Stimulated activated CD8-positive, alpha-beta memory T cell treated with anti-CD3 and anti-CD28 coated beads, Interleukin-4, amount 100 ng/mL, for 1 hour (primary cell): ENCODE measurements at places on chromosomes 2 and 18.

- DNase-seq, result no peak
These were observed 221.2 kb downstream of the PIEZO2 start for GRCh38 chr18:10928011-10928771.

- DNase-seq, result no peak
These were observed 88.0 kb downstream of the ACTR3 start for GRCh38 chr2:113977660-113978523.

DNA sequence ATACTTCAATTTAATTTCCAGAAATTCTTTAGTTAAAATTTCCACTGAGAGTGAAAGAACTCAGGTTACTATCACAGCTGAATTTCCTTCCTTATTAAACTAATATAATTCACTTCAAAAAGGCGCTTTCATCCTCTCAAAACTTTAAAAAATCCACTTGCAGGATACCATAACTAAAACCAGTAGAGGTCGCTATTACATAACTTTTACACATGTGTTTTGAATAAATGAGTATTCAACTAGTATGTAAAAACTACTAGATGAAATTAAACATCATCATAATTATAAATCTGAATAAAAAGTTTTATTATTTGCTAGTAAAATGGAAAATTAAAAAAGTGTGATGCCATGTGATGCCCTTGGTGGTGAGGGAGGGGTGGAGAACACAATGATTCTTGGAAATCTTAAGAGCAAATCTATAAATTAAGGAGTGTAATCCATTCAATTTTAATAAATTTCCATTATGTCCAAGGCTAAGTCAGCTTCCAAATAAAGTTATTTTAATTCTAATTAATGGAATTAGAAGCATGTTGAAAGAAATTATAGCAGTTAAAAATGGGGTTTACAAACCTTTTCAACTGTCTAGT is 61.4 kb downstream of the SOS1 start:
- no peak for DNase-seq

- no peak for DNase-seq
These were observed at the start of gene PIEZO2 for GRCh38 chr18:11149441-11150270. TSS of gene PIEZO2 (minus strand) at chr18:11149569. CDS start at chr18:11148588, 981 bp downstream.

DNA sequence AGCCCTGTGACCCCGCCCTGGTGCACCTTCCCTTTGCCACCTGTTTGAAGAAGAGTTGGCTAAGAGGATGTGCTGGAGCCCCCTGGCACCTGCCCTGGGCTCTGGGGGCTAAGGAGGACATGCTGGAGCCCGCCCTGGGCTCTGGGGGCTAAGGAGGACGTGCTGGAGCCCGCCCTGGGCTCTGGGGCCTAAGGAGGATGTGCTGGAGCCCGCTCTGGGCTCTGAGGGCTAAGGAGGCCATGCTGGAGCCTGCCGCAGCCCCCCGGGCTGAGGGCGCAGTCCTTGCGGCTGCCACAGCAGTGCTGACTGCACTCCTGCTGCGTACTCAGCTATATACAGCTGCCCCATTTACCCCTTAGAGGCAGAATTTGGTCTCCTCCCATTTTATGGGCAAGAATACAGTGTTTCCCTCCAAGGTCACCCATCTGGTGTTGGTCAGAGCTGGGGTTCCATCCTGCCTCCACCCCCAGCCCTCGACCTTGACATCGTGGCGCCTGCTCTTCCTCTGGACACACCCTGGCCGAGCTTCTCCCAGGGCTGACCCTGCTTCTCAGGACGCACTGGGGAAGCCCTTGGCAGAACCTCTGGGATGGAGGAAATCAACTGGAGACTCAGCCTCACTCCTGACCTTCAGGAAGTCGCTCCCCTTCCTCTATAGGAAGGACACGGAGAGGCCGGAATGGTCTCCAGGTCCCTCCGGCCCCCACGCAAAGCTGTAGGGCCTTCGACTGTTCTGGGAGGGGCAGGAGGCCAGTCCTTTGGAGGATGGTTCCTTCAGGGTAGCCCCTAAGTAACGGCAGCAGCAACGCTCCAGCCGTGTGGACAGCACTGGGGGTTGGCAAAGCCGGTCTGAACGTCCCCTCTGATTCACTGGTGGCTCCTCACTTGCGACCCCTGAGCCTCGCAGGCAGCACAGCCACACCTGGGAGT is 65.0 kb upstream of the HPCAL1 start:
- no peak for DNase-seq

DNA sequence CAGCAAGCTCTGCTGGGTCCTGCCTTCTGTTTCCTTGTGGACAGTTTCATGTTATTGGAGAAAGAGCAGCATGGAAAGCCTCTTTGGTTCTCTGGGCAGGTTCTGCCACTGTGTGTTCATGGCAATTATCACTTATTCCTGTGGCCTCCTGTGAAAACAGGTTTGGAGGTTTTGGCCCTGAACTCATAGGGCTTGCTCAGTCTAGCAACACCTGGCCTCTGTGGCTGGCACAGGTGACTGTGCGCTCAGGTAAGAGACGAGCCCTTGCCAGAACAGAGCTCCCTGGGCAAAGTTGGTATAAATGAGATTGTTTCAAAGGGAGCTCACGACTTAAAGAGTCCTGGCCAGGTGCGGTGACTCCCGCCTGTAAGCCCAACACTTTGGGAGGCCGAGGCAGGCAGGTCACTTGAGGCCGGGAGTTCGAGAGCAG is 5.7 kb downstream of the CEP68 start:
- no peak for DNase-seq

- no peak for DNase-seq
These were observed 3.1 kb downstream of the GYPC start for GRCh38 chr2:126658905-126659561.

GRCh38 chr2:178188466-178188865 is 5.8 kb upstream of the OSBPL6 start:
- no peak for DNase-seq

GRCh38 chr2:74693668-74694067 is 39.6 kb downstream of the SEMA4F start:
- no peak for DNase-seq

- no peak for DNase-seq
These were observed 79.2 kb downstream of the KLHL29 start for GRCh38 chr2:23464156-23464555.

- no peak for DNase-seq
These were observed 56.9 kb upstream of the SPRED2 start for GRCh38 chr2:65489269-65489668.

- no peak for DNase-seq
These were observed 105.6 kb downstream of the CRIM1 start for GRCh38 chr2:36461039-36461681.

DNA sequence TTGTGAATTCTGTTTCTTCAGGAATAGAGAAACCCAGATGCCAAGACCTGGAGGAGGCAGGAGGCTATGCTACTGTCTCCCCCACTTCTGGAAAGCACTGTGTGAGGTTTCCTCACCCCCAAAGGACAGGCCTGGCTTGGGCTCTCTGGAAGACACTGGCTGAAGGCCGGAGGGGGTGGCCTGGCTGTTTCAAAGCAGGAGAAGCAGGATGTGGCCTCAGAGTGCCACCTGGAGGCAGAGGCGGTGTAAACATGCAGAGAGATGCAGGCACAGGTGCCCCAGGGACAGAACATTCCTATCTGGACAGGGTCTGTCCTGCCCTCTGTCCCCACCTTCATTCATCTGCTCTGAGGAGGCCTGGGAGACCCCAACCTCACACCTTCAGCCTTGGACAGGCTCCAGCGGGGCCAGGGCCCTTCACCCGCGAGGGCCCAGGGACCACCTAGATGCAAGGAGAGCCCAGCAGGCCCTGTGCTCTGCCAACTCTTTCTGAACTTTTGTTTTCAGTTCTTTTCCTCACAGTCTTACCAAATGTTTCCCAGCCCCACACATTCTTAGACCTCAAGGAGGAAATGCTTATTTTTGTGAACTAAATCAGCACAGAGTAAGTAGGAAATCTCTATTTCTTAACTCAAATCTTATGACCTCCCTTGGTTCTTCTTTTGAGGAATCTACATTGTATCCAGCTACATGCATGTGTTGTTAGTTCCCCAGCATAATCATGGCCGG is 79.2 kb downstream of the LONRF2 start:
- DNase-seq, result no peak

- no peak for DNase-seq
These were observed 62.9 kb upstream of the BZW1 start for GRCh38 chr2:200748779-200749178.

DNA sequence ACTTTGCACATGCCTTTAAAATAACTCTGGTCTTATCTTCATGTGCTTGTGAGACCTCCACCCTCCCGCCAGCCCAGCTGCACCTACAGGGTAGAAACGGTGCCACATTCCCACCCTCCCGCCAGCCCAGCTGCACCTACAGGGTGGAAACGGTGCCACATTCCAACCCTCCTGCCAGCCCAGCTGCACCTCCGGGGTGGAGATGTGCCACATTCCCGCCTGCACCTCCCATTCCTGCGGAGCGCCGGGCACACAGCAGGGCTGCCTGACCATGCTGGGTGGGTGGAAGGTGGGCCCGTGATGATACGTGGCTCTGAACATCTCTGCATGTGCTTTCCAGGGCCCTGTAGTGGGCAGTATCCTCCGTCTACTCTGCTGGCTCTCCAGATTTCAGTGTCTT is 243.7 kb upstream of the PXDN start:
- no peak for DNase-seq

DNA sequence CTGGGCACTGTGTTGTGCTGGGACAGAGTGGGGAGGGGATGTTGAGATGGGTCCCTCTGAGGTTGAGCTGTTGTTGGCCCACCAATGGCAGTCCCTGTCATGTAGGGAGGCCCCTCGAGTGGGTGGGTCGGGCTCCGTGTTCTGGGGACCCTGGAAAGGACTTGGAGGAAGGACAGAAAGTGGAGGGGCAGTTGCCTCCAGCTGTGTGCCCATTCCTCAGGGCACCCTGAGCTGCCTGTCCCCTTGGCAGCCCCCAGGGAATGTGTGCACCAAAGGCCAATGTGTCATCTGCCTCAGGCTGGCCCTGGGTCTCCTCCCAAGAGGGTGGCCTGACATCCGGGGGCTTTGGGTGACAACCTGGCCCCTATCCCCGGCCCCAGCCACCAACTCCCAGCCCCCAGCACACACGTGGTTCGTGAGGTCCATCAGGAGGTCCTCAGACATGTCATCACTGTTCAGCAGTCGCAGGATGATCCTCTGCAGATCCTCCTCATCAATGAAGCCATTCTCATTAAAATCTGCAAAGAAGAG is 57.7 kb downstream of the CIB4 start:
- DNase-seq, result no peak

DNA sequence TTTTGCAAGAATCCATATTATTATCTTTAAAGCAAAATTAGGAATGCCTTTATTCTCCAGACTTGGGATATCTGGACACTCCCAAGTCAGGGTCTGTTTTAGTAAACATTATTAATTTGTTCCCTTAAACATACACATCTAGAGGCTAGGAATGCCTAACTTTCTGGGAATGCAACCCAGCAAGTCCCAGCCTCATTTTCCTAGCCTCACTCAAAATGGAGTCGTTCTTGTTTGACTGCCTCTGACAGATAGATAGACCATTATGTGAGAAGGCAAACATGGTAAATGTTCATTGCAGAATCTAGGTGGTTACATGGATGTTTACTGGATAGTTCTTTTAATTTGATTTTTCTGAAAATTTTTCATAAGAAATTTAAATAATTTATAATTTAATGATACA is 270.1 kb upstream of the STON1 start:
- no peak for DNase-seq

GRCh38 chr18:59229701-59230443 is 9.9 kb downstream of the GRP start:
- DNase-seq, result no peak

DNA sequence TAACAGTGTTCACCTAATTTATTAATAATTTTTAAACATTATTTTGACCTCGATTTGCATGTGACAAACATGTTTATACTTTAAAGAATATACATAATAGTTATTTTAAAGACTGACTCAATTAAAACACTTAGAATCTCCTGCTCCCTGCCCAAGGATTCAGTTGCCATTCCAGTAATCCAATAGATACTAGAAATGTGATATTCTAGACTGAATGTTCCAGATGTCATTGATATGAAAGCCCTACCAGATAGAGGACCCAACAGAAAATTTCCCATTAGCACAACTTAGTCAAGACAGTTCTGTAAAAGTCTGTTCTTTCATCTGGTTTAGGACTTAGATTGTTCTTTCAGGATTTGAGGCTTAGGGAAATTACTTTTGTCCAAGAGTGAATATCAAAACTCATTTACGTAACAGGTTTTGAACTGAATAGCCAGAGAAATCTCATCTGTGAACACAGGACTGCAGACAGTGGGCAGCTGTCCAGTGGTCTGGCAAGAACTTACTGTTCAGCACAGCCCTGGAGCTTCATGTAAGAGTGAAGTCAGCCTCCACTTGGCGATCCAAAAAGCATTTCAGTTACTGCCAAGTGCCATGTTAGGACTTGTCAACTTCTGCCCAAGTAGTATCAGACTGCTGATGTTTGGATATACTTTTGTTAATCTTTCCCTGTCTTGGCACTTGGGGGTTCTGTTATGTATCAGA is 77.5 kb downstream of the OSBPL6 start:
- DNase-seq, result no peak

- DNase-seq, result no peak
These were observed 196.8 kb downstream of the GLI2 start for GRCh38 chr2:120932472-120932871.

DNA sequence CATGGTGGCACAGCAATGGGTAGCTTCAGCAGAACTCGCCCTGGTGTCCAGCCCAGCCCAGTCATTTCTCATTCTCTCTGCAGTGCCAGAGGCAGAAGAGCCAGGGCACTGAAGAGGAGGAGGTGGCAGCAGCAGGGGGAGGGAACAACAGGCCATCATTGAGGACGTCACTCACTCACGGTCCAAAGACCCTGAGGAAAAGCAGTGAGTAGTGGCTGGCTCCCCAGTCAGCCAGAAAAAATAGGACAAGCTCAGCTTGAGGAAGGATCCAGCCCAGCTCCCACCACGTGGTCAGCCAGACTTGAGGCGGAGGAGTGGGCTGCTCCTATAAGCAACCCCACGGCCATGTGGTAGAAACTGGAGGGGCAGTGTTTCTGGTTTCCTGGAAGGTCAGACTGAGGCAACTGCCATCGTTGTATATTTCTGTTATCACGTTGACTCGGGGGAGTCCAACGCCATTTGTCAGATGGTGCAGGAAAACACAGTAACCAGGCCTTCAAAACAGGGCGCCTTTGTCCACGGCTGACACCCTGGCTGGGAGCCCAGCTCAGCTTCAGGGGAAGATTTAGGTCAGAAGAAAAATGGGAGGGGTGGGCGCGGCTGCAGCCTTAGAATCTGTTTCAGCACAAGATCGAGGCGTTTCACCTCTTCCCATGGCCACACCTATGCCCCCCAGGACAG is 19.0 kb upstream of the TMEM247 start:
- no peak for DNase-seq

DNA sequence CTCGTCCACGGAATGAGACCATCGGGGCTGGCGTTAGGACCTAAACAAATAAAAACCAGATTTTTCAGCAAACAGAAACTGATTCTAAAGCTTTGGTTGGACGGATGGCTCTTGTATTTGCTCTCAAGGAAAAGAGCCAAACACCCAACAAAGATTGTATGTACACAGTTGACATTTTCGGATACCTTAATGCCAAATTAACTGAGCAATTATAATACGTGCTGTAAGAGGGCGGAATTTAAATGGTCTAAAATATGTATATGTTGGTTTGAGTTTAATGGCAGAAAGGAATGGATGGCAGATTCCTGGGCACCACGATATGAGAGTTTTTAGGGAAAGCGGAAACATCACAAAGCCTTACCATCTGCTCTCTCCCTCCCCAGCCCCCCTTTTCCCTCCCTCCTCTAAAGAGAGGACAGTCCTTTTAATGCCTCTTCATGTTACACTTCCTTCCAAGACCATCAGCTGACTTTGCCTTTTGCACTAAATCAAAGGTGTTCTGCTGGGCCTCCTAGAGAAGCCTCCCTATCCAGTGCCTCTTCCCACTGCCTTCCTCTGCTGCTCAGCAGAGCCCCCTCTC is 33.3 kb downstream of the STAT1 start:
- no peak for DNase-seq
